Lung microvascular endothelial cell (primary cell): ENCODE measurements at places on chromosomes 1 and 21.

DNA sequence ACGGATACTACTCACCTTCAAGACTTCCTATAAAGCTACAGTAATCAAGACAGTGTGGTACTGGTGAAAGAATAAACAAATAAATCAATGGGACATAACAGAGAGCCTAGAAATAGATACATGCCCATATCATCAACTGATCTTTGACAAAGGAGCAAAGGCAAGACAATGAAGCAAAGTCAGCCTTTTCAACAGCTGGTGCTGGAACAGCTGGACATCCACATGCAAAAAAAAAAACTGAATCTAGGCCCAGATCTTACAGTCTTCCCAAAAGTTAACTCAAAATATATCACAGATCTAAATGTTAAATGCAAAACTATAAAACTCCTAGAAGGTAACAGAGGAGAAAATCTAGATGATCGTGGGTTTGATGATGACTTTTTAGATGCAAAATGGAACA is 170.3 kb downstream of the MIS18A start:
- DNase-seq = no peak

DNA sequence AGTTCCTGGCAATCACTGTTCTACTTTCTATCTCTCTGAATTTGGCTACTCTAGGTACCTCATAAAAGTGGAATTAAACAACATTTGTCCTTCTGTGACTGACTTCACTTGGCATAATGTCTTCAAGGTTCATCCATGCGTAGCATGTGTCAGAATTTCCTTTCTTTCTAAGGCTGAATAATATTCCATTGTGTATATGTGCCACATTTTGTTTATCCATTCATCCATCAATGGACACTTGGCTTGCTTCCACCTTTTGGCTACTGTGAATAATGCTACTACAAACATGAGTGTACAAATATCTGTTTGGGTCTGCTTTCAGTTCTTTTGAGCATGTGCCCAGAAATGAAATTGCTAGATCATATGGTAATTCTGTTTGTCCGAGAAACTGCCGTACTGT is 14.7 kb downstream of the CACHD1 start:
- peak; percentile 81 for DNase-seq

GRCh38 chr1:100794748-100795645 is 75.5 kb downstream of the VCAM1 start:
- no peak for DNase-seq

DNA sequence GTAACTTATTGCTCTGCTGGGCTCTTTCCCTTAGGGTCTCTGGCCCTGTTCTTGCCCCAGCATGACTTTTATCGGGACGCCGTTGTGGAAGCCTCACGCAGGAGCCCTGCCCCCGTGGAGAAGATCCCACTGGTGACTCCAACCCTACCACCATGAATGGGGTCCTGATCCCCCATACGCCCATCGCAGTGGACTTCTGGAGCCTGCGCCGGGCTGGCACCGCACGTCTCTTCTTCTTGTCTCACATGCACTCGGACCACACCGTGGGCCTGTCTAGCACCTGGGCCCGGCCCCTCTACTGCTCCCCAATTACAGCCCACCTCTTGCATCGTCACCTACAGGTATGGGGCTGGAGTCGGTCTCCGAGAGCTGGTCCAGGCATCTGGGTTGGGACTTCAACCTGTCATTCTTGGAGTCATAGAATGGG is 322 bp downstream of the DCLRE1B start:
- DNase-seq = no peak

GRCh38 chr1:235262539-235262938 is 65.4 kb downstream of the ARID4B start:
- no peak for DNase-seq

- DNase-seq = no peak
Observed at GRCh38 chr1:9486466-9487140, 52.7 kb upstream of the SLC25A33 start.

DNA sequence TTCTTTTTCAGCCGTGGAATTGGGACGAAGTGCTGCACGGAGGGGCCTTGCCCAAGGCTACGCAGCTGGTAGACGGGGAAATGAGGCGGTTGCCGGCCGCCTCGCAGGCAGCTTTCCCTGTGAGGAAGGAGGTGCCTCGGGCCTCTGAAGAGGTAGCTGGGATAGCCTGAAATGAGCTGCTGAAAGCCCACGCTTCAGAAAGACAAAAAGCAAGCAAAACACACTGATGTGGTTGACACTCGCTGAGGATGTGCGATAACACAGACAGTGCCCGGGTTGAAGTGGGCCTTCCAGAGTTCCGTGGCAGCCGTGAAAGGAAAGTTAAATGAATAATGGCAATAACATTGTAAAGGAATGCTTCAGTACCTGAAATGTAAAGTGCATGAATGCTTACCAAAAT is 47.2 kb downstream of the S1PR1 start:
- no peak for DNase-seq

GRCh38 chr1:154479764-154480421 is 22.1 kb upstream of the TDRD10 start:
- peak; percentile 87 for DNase-seq

DNA sequence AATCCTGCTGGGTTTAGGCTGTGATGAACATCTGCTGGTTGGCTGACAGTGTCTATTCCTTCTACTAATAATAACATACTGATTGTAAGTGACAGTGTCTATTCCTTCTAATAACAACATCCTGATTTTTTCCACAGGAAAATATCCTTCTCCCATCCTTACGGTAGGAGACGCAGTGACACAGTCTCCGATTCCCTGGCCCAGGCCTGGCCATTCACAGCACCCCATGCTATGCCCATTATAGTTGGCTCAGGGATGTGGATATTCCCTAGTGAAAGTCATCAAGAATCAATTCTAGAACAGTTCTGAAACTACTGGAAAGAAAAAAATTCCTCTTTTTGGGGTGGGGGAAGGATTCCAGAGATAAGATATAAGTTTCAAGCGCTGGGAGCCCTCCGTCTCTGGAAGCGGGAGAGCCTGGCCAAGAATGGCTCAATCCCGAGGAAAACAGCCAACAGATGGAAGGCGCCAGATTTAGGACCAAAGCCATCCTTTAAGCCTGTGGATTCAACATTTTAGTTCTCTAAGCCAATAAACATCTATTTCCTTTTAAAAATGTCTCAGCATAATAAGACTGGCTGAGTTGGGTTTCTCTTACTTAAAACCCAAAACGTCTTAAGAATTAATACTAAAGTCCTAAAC is 88.6 kb downstream of the GPATCH2 start:
- no peak for DNase-seq

- DNase-seq = no peak
Observed at GRCh38 chr1:53687426-53687825, 51.5 kb downstream of the GLIS1 start.

GRCh38 chr1:157302199-157302497 is 164.0 kb upstream of the ETV3 start:
- no peak for DNase-seq

GRCh38 chr21:37915497-37915911 is 753 bp downstream of the KCNJ6 start:
- no peak for DNase-seq

DNA sequence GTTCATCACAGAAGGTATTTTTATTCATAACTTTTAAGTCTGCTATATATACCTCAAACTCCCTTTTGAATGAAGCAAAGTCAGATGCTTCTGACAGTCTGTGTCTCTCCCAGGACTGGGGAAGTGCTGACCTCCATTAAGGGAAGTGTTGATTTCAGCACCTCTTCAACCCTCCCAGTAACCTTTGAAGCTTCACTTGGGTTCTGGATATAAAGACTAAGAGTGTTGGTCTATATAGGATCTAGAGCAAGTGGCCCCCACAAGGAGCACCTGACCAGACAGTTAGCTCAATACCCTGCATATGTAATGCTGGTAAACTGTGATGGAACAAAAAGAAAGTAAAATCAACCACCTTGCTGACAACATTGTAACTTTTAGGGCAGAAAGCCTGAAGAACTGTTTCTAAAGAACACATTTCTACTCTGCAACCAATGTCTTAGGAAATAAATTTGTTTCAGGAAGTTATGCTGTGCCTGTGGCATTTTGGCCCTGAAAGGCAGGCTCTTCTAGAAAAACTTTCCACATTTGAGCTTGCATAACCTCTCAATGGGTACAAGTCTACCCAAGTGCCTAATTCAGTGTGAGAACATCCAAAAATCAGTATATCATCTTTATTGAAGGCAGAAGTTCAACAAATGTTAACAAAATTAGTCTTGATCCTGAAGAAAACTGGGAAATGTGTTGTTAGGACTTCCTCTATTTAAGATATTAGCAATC is 865 bp upstream of the PTPN22 start:
- DNase-seq = no peak

DNA sequence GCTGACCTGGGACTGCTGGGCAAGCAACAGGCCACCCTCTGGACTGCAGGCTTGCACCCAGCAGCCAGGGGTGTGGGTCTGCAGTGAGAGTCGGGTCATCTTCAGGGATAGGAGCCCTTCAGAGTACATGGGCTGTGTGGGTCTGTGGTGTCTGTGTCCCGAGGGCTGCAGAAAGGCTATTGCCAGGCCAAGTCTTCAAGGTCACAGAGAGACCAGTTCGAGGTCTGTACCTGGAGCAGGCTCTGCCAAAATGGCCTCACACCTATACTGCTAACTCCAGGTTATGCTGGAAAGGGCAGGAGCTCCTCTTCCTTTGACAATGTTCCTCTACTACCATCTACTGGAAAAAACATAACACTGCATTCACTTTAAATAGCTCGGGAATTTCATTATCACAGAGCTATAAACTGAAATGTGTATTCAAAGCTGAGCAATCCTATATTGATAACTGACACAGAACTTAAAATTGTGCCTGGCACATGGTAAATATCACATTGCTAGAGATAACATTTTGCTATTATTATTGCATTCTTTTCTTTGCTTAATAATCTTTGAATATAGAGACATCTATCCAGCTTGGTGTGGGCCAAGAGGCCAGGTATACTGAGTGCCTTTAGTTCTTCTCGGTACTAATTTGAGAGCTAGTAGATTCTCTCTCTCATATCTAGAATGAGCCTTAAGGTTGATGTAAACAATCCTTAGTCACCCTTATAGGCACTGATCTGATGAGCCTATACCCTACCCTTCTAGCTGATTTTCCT is 6.9 kb upstream of the DNAH14 start:
- DNase-seq = peak; percentile 42

DNA sequence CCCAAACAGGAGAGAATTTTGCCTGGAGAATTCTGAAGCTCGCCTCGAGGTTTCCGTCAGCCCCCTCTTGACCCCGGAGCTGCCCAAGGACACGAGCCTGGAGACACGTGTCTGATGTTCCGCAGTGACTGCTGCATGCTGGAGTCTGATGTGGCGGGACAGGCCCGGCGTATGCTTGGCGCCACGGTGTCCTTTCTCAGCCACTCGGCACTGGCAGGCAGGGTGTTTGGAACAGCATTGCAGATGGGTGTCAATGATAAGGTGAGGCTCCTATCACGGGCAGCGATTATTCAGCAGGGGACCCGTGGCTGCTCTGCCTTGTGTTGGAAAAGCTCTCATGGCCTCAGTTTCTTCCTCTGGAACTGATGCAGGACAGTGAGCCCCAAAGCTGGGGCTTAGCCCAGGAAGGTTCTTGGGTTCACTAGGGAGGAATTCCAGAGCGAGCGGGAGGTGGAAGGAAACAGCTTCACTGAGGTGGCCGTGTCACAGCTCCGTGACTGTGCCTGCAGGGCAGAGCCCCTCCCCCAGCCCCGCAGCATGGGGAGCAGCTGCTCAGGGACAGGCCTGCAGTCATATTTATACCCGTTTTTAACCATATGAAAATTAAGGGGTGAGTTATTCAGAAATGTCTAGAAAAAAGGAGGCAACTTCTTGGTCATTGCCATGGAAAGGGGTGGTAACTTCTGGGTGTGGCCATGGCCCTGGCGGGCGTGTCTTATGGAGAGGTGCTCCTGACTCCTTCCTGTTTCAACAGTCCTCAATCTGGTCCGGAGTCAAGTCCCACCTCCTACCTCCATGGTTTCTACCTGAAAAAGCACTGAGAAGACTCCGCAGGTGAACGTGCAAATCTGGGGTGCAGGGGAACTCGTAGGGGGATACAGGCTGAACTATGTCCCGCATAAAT is 123.4 kb downstream of the SIK1 start:
- no peak for DNase-seq

DNA sequence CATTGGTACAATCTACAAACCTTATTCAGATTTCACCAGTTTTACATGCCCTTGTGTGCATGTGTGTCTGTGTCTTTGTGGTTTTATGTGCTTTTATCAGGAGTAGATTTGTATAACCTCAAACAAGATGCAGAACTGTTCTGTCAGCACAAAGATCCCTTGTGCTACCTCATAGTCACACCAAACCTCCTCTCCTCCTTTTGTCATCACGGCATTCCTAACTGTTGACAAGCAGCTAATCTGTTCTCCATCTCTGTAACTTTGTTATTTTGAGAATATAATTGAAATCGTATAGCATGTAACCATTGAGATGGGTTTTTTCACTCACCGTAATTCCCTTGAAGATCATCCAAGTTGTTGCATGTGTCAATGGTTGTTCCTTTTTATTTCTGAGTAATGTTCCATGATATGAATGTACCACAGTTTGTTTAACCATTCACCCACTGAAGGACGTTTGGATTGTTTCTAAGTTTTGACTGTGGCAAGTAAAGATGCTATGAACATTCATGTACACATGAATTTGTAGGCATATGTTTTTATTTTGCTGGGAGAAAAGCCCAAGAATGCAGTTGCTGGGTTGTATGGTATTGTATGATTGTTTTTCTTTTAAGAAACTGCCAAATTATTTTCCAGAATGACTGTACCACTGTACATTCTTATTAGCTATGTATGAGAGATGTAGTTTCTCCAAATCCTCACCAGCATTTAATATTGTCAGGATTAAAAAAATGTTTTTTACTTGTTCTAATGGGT is 78.1 kb upstream of the B3GALT2 start:
- no peak for DNase-seq

GRCh38 chr1:212640223-212640878 is 31.8 kb downstream of the ATF3 start:
- no peak for DNase-seq

DNA sequence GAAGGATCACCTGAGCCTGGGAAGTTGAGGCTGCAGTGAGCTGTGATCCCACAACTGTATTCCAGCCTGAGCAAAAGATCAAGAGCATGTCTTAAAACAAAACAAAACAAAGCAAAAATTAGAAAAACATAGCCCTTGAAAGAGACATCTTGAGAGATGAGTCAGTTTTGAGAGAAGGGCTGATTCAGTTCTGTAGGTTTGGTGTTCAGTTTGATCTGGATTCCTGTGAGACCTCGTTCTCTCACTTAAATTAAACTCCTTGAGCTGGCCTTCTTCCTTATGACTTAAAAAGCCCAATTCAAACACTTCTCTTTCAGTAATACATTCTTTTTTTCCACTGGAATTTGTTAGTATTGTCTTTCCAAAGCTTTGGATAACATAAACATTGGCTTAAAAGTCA is 164.2 kb downstream of the NRIP1 start:
- DNase-seq = no peak
